ENCODE measurements at places on chromosomes 11 and 22.

DNA sequence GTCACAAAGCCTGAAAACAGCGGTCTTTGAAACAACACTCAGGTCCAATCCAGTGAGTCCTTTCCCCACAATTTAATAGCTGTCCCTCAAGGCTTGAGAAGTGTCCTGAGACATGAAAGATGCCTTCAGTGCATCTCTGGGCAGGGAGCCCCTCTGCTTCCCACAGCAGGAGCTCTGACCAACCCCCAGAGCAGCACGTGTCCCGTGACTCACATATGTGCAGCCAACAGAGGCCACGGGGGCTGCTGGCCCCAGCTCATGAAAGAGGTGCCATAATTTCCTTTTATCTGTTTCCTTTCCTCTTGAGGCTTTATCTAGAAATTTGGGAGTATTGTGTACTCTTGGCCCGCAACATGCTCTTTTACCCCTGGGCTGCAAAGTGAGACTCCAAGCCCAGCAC lies 33.2 kb upstream of the LMO1 start:
- no peak for DNase-seq

DNA sequence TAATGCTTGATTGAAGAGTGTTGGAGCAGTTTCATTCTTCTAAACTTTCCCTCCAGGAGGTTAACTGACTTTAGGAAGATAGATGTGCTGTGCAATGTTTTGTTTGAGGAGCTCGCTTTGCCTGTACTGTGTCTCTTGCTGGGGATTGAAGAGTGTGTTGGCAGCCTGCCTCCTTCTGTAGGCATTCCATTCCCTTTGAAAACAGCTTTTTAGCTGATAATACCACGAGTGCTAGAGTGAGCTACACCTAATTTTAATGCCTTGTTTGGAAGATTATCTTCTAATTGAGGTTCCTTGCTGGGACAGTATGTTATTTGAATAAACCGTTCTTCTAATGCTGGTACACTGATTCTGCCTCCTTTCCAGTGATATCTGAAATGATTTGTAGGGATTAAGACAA lies 7.2 kb downstream of the DDX10 start:
- DNase-seq: no peak

- DNase-seq: no peak
Observed at GRCh38 chr22:45320357-45320976, 10.7 kb downstream of the FAM118A start.

GRCh38 chr11:115266066-115266639 lies 238.1 kb downstream of the CADM1 start:
- no peak for DNase-seq

- DNase-seq: no peak
Observed at GRCh38 chr11:112580864-112581263, 320.2 kb upstream of the PLET1 start.

- no peak for DNase-seq
Observed at GRCh38 chr22:31825513-31825912, 71.7 kb downstream of the DEPDC5 start.

DNA sequence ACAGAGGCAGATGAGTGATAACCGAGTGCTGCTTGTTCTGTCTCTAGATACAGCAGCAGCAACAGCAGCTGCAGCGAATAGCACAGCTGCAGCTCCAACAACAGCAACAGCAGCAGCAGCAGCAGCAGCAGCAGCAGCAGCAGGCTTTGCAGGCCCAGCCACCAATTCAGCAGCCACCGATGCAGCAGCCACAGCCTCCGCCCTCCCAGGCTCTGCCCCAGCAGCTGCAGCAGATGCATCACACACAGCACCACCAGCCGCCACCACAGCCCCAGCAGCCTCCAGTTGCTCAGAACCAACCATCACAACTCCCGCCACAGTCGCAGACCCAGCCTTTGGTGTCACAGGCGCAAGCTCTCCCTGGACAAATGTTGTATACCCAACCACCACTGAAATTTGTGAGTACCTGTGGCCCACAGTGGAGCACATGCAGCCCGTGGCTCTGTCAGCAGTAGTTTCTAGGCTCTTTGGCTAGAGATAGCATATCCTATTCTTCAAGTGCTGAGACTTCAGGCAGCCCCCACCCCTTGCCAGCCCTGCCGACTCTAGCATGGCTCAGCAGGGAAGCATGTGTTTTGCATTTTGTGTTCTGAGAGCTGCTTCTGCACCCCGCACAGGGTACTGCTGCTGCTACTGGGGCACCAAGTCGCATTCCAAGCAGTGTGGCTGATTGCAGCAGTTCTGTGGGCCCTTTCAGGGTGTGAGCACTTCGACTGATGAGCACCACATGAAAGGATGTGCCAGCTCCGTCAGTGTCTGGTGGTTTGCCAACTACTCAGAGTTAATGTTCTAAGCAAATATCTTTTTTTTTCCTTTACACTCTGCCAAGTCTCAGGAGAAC lies 59.2 kb downstream of the MED15 start:
- no peak for DNase-seq

DNA sequence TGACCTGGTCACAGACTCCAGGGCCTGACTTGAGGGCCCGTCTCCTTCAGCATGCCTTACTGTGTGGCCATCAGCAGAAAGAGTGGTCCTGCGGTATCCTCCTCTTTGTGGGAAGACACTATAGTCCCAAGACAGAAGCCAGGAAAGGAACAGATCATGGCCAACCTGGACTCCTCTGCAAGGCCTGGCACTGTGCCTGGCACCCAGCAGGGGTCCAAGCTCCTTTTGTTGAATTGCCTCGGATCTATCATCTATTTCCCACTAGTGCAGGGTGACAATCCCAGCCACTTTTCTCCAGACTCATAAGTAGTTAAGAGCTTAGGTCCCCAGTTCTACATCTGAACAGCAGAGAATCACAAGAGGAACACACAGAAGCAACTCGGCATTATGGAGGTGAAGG lies 27.0 kb downstream of the DSCAML1 start:
- DNase-seq: no peak

- peak; percentile 76 for DNase-seq
Observed at GRCh38 chr22:23696326-23696851, 5.6 kb downstream of the RGL4 start.

DNA sequence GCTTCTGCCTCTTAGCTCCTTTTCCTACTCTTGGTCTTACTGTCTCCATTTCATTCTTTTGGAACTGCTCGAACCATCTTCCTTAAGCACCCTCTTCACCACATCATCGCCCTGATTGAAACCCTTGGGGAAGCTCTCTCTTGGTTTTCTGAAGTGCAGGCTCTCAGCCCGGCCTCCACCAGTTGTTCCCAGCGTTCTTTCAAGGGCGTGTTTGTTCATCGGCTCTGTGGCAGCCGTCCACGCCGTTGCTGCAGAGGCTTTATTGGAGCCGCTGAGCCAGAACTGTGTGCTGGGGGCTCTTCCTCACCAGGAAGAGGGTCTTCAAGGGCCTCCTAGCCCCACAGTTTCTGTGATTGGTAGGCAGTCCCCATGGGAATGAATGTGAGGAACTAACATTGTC lies 214.1 kb downstream of the TBC1D22A start:
- peak; percentile 1 for DNase-seq

- no peak for DNase-seq
Observed at GRCh38 chr11:63829823-63830489, 9.0 kb upstream of the MARK2 start.

- DNase-seq: no peak
Observed at GRCh38 chr22:46010207-46010867, 33.4 kb upstream of the WNT7B start.

DNA sequence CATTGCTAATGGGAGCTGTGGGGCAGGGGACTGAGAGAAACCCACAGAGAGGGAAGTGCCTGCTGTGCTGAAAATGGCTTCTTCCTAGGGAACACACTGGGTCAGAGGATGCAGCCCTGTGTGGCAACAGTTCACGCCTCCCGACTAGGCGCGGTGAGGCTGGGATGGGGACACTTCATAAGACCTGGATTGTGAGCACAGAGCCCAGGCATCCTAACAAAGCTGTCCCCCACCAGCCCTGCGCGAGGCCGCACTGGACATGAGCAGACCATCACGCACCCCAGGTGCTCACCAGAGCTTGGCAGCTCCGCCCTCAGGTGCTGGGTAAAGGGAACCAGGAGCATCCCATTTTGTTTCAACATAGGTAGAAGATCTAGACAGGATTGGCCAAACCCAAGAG lies 1.8 kb upstream of the KRTAP5-4 start:
- peak; percentile 33 for DNase-seq

- DNase-seq: no peak
Observed at GRCh38 chr22:49768951-49769690, 58.6 kb downstream of the BRD1 start.

GRCh38 chr11:62127941-62128770 lies 4.3 kb downstream of the INCENP start:
- DNase-seq: no peak

GRCh38 chr22:47173535-47174021 lies 411.1 kb downstream of the TBC1D22A start:
- DNase-seq: no peak

- no peak for DNase-seq
Observed at GRCh38 chr22:23754220-23754919, at the start of gene VPREB3. Gene VPREB3, minus strand, starts transcription at chr22:23754425. Its CDS starts 62 bp downstream, at chr22:23754363.

GRCh38 chr11:107385361-107385981 lies 72.2 kb downstream of the CWF19L2 start:
- no peak for DNase-seq

GRCh38 chr22:31022516-31022915 lies 53.5 kb downstream of the TUG1 start:
- DNase-seq: no peak

GRCh38 chr11:17655682-17656081 lies 63.7 kb upstream of the MYOD1 start:
- no peak for DNase-seq

DNA sequence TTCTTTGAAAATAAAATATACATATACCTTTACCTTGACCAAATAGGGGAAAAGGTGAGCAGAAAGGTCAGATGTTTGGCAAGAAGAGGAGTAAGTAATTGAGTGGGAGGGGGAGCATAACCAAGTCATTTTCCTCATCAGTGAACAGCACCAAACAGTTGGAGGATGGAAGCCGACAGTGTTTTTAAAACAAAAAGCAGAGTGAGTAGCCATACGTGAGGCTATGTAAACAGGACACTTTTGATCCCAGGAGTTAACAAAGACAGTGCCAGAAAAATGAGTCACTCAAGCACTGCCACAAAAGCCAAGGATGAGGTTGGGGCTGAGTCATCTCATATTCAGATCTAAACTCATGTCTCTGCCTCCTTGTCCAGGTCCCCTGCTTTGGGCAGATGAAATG lies 734.7 kb downstream of the KCNA4 start:
- DNase-seq: no peak

- DNase-seq: peak; percentile 91
Observed at GRCh38 chr22:42688241-42689211, 32.1 kb downstream of the A4GALT start.

GRCh38 chr22:43988116-43988820 lies 33.0 kb downstream of the SAMM50 start:
- DNase-seq: no peak

- no peak for DNase-seq
Observed at GRCh38 chr11:133134314-133135173, 397.8 kb downstream of the OPCML start.

DNA sequence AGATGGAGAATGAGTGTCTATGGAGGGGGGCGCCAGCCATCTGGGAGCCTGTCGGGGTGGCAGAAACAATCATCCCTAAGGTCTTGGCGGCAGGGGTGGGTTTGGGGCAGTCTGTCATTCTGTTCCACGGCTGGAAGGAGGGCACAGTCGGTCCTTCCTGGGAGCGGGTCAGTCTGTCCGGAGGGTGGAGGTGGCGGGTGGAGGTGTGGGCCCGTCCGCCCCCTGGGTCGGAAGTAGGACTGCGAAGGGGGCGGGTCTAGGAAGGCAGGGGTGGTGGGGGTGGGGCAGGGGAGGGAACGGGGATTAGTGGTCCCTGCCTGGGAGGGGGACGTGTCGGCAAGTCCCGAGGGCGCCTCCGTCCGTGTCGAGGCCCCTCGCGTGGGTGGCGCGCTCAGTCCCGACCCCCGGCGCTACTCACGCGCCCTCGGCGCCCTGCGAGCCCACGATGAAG lies 461 bp downstream of the TBC1D10A start:
- DNase-seq: no peak

DNA sequence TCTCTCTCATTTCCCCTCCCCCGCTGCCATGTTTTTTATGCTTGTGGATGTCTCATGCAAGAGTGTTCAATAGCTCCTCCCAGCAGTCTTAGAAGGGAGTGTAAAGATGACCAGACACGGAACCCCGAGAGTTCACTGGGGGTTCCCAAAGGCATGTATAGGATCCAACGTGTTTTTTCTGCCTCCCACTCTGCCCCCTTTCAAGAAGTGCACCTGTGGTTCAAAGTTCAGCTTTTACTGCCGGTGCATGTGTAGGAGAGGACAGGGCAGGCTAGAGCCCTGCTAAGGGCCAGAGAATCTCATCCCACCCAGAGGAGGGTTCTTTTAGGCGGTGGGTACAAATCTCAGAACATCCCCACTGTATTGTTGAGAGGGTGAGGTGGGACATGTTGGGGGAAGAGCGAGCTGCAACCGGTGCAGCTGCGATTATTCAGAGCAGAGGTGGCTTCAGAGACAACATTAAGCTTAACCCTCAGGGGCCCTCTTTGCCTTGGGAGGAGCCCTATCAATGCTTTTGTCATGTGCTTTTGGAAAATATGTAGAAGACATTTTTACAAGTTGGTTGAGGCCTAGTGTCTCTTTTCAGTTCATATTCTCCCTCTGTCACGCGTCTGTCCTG lies 14.5 kb downstream of the MIF start:
- DNase-seq: no peak

DNA sequence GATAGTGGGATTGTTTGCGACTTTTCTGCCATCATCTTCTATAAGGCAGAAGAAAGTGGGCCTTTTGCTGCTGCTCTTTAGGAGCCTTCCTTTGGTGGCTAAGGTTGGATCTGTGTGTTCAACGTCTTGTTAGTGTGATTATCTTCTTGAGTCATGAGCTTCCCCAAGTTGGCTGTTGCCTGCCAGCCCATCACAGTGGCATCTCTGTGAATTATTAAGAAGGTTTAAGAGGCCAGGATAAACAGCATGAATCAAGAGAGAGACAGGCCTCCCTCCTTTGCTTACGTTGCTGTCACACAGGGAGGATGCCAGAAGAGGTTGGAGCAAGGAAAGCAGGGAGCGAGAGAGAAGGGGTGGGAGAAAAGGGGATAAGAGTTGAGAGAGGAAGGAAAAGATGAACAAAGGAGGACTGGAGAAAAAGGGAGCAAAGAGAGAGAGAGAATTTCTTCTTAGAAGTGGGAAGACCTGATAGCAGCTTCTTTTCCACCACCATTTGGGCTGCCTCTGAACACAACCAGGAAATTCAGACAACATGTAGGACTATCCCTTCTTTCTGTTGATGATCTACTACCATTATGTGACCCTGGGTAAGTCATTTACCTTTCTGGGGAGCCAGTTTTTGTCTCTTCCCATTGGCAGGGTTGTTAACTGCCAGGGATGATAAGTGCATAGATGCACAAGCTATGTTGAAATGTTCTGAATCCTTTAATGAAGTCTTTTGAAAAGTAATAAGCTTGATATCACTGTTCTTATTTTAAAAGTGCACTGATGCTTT lies 126.5 kb downstream of the NAV2 start:
- DNase-seq: no peak

DNA sequence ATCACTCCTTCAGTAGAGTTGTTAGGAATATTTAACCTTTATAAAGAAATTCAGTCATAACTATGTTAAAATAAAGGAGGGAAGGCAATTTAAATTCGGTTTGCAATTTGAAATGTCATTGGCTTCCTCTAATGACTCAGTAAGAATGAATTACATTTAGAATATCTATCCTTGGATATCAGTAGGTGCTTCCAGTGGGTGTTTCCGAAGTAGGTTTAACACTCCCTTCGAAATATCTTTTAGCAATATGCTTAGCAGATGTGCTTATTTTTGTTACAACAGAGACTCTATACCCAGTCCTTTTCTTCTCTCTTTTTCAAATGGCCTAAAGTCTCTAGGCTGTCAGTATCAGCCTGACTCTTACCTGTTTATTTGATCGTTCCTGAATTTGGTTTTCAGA lies 103.7 kb upstream of the RASSF10 start:
- no peak for DNase-seq

GRCh38 chr11:10293423-10294289 lies at the start of gene SBF2:
Gene SBF2, minus strand, starts transcription at chr11:10294219. Its CDS starts 150 bp downstream, at chr11:10294069.
- DNase-seq: peak; percentile 95

All from Right ventricle myocardium inferior (tissue), 1 donor.